ENCODE measurements at places on chromosomes 12 and 14. TPM values are rescaled to one million over a fixed set of nuclear protein-coding genes. Genes with fewer than 3 reads are reported as not detected.

DAO gene
- total RNA-seq, result not detected

ST8SIA1 gene
- 0.13 TPM for total RNA-seq

SEC23A gene
- 239 TPM for total RNA-seq

IPO8 gene
- 33.4 TPM for total RNA-seq

STYK1 gene
- 3.2 TPM for total RNA-seq

ACOT6 gene
- not detected for total RNA-seq

TCL1B gene
- total RNA-seq, result not detected

RPS6KA5 gene
- total RNA-seq, result 1.2 TPM

ZDHHC22 gene
- not detected for total RNA-seq

MYO1H gene
- not detected for total RNA-seq

CDKN1B gene
- 73.6 TPM for total RNA-seq

BATF gene
- 5.7 TPM for total RNA-seq

GLS2 gene
- 0.13 TPM for total RNA-seq

LRTM2 gene
- not detected for total RNA-seq

DNA sequence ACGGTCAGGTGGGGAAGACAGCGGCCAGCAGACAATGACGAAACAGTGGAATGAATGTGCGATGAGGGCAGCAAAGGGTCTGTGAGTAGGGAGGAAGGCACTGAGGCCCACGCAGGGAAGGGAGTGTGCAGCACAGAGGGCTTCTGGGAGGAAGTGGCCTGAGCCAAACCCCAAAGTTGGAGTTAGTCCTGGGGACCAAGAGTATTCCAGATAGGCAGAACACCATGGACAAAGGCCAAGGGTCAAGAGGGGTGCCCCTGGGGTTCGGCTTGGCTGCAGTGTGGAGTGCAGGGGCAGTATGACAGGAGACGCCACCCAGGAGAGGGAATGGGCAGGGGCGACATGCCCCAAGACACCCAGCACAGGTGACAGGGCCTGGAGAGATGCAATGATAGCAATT is 58.8 kb downstream of the CHGA start:
- DNase-seq, result no peak

GRCh38 chr14:104563191-104563741 is 16.3 kb upstream of the C14orf180 start:
- no peak for DNase-seq

DNA sequence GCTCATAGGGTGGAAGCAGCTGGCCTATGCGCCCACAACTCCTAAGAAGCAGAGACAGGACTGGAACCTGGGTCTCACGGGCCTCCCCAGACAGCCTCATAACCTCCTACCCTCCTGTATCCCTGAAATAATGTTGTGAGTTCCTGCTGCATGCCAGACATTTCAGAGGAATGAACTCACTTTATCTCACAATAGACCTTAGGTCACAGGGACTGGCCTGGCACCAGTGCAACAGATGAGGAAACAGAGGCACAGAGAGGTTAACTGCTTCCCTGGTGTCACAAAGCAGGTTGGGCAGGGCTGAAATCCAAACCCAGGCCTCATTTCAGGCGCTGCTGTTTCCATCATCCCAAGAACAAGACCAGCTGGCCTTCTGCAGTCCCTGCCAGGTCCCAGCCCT is 5.3 kb downstream of the PHETA1 start:
- peak; percentile 57 for DNase-seq

GRCh38 chr14:32102968-32103367 is 25.9 kb downstream of the ARHGAP5 start:
- no peak for DNase-seq

DNA sequence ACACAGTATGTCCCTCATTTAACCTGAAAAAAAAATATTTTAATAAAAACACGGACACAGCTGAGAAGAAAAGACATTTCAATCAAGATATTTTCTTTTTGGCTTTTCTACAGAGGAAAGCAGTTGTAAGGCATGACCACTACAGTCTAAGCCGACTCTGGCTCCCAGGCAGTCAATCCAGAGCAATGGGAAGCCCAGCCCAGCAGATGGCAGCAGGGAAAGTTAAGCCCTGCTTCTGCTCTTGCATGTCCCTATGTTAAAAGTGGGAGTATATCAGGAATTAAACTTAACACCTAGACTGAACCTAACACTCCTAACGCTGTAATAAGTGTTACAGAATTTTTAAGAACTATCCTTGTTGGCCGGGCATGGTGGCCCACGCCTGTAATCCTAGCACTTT is 19.5 kb upstream of the HAL start:
- peak; percentile 56 for DNase-seq

DNA sequence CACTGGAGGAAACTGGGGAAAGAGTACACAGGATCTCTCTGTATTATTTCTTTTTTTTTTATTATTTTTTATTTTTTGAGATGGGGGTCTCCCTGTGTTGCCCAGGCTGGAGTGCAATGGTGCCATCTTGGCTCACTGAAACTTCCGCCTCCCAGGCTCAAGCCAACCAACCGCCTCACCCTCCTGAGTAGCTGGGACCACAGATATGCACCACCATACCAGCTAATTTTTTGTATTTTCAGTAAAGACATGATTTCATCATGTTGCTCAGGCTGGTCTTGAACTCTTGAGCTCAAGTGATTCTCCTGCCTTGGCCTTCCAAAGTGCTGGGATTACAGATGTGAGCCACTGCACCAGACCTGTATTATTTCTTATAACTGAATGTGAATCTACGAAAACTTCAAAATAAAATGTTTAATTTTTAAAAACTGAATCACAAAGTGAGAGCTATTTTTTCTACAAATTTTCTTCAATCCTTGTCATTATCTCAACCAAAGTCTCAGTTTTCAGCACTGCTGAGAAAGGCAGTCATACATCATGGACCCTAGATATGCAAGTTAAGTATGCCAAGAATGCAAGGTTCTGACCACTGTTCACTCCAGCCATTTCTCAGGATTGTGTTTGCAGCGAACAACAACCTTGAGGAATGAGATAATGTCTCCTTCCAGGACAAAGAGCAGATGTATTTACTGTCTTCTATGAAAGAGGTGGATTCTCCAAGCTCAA is 2.4 kb downstream of the EAPP start:
- no peak for DNase-seq

DNA sequence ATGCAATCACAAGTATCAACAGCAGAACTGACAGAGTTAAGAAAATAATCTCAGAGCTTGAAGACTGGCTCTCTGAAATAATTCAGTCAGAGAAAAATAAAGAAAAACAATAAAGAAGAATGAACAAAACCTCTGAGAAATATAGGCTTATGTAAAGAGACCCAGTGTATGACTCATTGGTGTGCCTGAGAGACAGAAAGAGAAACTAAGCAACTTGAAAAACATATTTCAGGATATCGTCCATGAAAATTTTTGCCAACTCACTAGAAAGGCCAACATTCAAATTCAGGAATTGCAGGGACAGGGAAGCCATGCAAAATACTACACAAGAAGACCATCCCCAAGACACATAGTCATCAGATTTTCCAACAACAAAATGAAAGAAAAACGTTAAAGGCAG is 56.2 kb downstream of the APOBEC1 start:
- peak; percentile 3 for DNase-seq

- DNase-seq, result no peak
Measured at GRCh38 chr12:69066492-69067373, 133.8 kb upstream of the CPM start.

GRCh38 chr14:101600336-101600890 is 39.1 kb downstream of the DIO3 start:
- no peak for DNase-seq

GRCh38 chr12:2455410-2455809 is 339.4 kb upstream of the FKBP4 start:
- no peak for DNase-seq

DNA sequence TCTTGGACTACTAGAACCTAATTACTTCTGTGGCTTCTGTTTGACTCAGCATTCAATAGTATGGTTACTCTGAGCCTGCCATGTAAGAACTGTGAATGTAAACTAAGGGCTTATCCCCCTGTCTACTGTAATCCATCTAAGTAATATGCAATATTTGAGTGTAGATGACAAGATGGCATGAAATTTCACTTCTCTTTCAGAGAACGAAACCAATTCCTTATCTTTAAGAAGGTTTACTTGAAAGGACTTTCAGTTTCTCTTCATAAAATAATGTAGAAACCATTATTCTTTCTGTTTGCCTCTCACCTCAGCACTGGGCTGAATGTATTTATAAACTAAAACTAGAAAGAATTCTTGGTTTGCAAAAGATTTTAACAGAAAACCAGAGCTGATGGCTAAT is 60.4 kb upstream of the ARID2 start:
- no peak for DNase-seq

DNA sequence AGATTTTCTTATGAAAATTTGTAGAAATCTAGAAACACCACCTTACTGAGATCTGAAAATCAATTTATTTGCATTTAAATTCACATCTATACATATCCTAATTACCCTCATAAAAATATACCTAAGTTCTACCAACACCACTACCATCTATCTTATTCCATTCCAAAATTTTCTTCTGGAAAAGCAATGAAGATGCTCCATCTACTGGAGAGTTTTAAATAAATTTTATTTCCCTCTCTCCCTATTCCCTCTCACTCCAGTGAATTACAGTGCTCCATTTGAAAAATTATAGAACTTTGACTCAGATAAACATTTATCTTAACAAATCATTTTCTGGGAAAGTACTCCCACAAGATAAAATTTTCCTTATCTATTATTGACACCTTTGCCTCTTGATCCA is 2.3 kb upstream of the C14orf39 start:
- DNase-seq, result no peak

DNA sequence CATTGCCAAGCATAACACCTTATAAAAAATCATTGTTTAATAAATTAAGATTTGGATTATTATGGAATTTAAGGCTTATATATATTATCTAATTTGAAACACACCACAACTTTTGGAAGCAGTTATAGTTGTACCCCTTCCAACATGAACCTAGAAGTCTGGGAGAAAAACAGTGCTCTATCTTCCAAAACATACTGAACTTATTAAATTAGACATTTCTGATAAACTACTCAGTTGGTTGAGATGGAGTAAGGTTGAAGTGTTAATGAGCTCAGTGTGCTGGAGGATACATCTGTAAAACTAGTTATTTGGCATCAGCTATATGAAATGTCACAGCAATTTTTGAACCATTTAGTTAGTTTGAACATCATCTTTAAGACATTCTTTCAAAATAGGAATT is 227.4 kb downstream of the ALX1 start:
- DNase-seq, result no peak

DNA sequence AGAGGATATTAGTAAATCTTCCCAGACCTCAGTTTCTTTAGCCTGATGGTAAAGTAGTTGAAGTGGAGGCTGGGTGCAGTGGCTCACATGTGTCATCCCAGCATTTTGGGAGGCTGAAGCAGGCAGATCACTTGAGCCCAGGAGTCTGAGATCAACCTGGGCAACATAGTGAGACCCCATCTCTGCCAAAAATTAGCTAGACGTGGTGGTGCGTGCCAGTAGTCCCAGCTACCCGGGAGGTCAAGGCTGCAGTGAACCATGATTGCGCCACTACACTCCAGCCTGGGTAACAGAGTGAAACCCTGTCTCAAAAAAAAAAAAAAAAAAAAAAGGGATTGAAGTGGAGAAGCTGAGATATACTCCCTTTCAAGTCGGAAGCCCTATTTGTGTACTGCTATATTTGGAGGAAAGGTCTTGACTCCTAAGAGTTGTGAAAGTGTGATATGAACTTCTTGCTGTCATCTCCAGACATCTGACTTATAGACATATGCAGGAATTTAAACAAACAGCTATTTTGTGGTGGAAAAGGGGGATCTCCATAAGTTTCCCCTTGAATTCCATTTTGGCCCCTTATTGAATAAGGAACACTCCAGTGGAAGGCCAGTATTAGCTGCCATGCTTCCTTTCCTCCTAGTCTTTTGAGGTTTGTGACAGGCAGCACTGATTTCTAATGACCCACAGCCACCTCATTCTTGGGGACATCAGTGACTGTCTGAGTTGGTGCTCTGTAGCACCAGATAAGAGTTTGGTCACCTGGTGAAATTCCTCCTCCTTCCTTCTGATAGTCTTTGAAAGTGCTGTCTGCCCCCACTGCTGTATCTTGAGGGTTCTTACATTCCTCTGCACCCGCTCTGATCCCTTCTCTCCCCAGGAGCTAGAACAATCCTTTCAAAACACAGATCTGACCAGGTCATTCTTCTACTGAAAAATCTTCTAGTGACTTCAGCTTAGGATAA is 7.4 kb downstream of the ELK3 start:
- no peak for DNase-seq

DNA sequence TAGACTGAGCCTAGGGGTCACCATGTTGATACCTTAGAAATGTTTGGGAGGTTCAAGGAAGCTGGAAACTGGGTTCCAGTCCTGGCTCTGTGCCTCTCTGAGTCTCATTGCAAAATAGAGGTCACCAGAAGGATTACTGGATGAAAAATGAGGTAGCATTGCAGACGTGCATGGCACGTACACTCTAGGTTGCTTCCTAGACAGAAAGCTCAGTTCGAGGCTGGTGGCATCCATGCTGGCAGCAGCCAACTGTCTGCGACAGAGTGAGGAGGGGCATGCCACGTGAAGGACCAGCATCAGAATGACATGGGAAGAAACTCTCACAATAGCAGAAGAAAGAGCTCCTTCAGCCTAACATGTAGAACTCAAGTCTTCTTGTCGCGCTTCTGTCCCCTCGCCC is 4.6 kb upstream of the CYP46A1 start:
- DNase-seq, result no peak

DNA sequence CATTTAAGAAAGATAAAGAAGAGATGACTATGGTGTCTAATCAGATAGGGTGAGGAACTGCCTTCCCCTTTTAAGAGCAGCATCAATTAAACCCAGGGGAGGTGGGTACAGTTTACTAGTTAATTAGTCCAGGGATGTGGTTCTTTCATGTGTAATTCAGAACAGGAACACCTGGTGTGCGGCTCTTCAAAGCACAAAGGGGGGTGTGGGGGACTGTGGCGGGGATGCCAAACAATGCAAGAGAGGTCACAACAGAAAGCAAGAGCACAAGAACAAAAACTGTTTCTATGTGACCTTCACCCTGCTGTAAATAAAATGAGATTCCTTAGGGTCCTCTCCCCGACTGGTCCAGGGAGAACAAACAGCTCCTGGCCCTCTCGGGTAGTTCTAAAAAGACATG is 183.9 kb upstream of the SOX5 start:
- no peak for DNase-seq

GRCh38 chr12:24411948-24412347 is 462.5 kb upstream of the SOX5 start:
- DNase-seq, result no peak

GRCh38 chr12:43675048-43675904 is 83.3 kb downstream of the PUS7L start:
- DNase-seq, result no peak

DNA sequence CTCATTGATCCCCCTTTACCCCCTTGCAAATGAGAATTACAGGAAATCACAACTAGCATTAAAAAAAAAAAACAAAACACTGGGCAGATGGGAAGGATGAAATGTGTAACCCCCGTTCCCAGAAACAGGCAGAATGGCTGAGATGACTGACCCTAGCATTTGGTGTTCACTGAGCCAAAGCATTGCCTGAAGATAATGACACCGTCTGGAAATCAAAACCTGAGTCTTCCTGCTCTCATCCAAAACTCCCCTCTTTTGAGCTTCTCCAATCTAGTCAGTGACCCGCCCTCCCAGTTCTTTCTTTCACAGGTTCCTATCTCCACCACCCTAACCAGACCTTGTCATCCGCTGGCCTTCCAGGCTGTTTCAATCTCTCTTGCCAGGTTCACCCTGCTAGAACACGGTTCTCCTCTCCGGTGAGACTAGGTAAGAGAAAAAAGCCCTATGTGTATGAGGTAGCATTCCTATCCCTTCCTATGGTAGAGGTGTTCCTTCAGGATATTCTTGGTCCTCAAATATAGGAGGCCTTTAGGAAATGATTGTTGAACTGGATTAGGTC is 21.3 kb downstream of the SUSD6 start:
- no peak for DNase-seq

- no peak for DNase-seq
Measured at GRCh38 chr12:103808239-103808880, 32.7 kb downstream of the NT5DC3 start.
